ENCODE measurements at places on chromosomes 5 and 9.

DNA sequence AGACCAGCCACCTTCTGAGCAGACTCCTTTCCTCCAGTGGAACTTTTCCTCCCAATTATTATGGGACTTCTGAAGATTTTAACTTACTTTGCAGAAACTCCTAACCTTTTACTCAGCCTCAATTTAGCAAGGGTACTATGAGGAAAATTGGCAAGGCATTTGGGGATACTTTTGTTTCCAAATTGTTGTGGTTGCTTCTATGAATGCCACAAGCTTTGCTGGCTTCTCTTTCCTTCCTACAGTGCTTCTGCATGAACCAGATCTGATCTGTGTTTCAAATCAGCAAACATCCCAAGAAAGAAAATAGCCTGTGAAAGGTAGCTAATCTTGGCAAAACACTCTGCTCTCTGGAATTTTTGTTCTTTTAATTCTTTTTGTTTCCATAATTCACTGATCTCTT lies 57.3 kb upstream of the TAF11L2 start:
- DNase-seq, result no peak

DNA sequence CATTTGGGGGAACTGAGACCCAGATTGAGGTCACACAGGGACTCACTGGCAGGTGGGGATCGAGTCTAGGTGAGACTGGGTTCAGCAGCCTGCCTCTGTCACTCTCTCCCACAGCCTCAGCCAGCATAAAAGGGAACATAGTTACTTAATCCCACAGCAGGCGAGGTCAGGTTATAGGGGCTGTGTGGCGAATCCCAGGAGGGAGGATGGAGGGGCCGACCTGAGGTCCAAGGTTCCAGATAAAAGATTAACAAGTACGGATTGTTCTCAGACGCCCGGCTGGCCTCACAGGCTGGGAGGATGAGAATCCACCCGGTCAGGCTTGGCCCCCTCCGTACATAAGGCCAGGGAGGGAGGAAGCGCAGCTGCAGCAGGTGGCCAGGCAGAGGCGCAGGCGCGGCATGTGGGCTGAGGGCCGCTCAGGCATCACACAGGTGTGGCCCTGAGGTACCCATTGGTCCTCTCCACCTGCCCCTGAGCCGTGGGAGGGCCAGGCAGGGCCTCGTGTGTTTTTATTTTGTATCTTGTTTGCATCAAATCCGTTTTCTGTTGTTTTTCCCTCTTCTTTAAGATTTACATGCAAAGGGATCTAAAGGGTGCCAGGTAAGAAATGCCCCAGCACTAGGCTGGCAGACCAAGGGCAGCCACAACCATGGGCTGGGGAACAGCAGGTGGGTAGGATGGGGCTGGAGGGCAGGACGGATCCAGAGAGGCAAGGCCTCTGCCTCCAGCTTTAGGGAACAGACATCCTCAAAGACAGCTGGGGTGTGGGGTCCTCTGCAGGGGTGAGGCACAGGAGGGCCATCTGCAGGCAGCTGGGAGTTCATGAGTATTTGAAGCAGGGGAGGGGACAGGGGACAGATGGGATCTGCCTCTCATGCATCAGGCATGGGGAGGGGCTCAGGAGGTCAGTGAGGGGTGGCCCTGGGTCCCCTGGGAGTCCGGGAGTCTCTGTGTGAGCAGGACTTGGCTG lies 3.6 kb downstream of the SUSD3 start:
- no peak for DNase-seq

DNA sequence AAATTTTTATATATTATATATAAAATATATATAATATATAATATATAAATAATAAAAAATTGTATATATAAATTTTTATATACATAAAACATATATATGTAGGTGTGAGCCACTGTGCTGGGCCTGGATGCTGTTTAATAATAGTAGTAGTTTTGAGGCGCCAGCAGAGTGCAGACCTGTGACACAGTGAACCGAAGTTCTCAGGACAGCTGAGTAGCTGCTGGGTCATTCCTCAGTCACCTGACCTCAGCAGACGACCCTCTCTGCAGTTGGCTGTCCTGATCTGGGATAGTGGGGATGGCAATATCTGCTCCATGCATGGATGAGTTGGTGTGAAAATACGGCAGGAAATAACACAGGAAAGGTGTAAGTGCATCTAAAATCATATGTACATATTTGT lies 3.3 kb upstream of the SNX18 start:
- DNase-seq, result no peak

DNA sequence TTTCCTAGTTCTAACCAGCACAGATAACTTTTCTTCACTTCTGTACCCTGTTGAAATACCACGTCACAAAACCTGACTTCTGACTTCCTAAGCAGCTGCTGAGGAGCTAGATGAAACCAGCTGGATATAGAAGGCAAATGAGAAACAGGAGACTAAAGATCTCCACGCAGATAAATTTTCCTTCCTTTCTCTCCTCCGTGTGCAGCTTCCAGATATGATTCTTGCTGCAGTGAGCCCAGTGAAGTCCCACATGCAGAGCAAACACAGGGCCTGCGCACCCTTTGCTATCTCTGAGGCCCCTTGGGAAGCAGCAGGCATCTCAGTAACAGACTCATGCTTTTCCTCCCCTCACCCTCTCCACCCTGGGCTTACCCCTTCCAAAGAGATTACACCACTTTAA lies 1638.3 kb downstream of the MAT2B start:
- no peak for DNase-seq

GRCh38 chr9:12094046-12094445 lies 599.1 kb upstream of the TYRP1 start:
- DNase-seq, result no peak

DNA sequence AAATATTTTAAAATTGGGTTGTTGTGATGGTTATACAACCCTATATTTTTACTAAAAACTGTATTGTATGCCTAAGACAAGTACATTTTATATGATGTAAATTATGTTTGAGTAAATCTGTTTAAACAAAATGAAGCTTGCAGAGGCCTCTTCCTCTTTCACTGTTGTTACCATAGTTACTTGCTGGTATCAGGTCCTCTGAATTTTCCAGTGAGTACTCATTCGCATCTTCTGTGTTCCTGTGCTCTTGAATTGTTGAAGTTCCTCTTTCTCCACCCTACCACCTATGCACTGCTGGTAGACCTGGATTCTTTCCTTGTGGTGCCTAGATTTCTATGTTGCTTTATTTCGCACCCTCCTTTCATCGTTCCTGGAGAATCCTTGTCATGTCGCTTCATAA lies 938.5 kb upstream of the ACO1 start:
- DNase-seq, result no peak

DNA sequence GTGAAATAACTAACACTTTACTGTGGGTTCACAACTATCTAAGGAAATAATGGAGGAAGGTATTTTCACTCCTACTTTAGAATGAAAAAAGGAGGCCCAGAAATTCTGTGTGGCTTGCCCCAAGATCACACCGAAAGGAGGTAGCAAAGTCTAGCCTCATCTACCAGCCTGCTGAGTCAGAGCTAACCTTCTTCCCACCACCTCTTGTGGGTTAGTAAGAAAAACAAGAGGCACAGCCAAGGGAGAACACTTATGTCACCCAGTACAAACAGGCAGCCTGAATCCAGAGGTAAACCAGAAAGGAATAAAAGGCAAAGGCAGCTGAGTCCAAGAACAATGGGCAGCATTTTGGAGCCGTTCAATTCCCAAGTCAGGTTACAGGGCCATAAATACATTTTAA lies 91.9 kb upstream of the RASEF start:
- no peak for DNase-seq

- DNase-seq, result no peak
These were observed at the start of gene ENTREP1 for GRCh38 chr9:69324549-69325401. ENTREP1 (plus strand) TSS chr9:69325215; CDS start chr9:69325310, 95 bp downstream.

DNA sequence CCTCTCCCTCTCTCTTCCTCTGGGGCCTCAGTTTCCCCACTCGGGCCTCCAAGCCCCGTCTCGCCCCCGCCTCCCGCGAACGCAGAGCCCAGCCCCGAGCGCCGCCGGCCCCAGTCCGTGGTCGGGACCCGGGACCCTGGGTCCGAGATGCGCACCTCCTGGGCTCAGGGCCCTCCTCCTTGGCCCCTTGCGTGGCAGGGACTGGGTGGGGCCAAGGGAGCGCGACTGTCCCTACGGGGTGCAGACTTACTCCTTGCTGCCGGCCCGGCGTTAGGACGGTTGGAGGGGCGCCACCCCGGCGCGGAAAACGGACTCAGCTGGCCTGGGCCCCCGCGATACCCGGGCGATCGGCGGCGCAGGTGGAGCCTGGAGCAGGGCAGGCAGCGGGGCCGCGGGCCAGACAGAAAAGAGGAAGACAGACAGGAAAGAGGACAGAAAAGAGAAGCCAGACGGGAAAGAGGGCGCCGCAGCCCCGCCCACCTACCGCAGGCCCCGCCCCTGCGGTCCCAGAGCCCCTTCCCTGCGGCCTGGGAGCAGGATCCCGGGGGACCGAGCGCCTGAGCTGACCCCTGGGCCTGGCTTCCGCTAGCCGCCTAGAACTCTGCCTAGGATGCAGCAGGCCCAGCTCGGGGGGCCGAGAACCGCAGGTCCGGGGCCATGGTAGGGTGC lies at the start of gene GBGT1:
Gene GBGT1 (minus strand): TSS at position 411 of the 669 bp plus-strand sequence. CDS start 1,502 bp downstream, outside the sequence.
- DNase-seq, result peak; percentile 57

DNA sequence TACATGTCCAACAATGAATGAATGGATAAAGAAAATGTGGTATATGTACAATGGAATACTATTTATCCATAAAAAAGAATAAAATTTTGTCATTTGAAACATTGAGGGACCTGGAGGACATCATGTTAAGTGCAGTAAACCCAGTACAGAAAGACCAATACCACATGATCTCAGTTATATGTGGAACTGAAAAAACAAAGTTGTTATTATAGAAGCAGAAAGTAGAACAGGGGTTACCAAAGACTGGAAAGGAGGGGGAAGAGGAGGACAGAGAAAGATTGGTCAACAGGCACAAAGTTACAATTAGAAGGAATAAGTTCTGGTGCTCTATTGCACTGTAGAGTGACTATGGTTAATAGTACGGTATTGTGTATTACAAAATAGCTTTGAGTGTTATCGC lies 233.8 kb downstream of the SEMA6A start:
- no peak for DNase-seq

- no peak for DNase-seq
These were observed 102.2 kb downstream of the TRIO start for GRCh38 chr5:14245132-14245925.

- DNase-seq, result no peak
These were observed 26.2 kb upstream of the ARRDC3 start for GRCh38 chr5:91409304-91409703.

DNA sequence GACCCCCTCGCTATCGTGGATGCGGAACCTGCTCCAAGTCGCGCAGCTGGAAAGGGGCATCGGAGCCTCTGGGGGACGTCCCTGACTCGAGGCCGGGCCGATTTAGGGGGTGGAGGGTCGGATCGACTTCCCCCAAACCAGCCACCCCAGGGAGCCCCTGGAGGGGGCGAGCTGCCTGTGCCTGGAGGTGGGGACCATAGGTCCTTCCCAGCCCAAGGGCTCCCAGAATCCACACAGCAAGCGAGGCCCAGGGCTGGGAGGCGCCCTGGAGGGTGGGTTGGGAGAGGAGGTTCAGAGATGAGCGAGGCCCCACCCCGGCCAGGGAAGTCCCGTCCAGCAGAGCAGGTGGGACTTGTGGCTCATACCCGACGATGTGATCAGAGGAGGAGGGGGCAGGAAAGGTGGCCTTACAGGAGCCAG lies 147.6 kb downstream of the GAPVD1 start:
- no peak for DNase-seq

DNA sequence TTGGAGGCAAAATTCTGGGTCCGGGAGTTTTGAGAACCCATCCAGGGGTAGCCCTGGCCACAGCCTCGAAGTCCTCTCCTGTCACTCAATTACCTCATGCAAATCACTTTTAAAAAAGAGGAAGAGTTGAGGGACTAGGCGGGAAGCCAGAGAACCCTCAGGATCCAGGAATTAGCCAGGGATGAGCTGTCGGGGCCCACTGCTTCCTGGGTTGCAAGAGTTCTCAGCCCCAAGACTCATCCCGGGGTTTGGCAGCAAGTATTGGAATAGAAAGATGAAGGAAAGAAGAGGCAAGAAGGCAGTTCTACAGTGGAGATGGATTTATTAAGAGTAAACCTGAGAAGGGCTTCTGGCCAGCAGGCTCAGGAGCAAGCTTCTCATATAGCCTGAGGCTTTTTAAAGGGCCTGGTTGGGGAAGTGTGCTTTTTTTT lies 25.6 kb downstream of the C9orf50 start:
- no peak for DNase-seq

DNA sequence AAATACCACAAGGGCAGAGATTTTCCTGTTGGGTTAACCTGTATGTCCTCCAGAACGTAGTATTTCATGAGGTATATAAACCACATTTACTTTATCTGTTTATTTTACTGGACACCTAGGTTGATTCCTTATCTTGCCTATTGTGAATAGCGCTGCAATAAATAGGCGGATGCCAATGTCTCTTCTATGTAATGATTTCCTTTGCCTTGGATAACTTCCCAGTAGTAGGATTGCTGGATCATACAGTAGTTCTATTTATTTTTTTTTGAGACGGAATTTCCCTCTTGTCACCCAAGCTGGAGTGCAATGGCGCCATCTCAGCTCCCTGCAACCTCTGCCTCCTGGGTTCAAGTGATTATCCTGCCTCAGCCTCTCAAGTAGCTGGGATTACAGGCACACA lies 15.6 kb upstream of the TUT7 start:
- DNase-seq, result no peak

- no peak for DNase-seq
These were observed 23.6 kb downstream of the PRRC2B start for GRCh38 chr9:131417264-131418142.

- peak; percentile 45 for DNase-seq
These were observed 1.6 kb downstream of the CSNK1A1 start for GRCh38 chr5:149549461-149550267.

GRCh38 chr5:122638581-122638980 lies 136.3 kb upstream of the SNX2 start:
- DNase-seq, result no peak

- no peak for DNase-seq
These were observed 22.4 kb upstream of the RASGRF2 start for GRCh38 chr5:80937584-80938356.

DNA sequence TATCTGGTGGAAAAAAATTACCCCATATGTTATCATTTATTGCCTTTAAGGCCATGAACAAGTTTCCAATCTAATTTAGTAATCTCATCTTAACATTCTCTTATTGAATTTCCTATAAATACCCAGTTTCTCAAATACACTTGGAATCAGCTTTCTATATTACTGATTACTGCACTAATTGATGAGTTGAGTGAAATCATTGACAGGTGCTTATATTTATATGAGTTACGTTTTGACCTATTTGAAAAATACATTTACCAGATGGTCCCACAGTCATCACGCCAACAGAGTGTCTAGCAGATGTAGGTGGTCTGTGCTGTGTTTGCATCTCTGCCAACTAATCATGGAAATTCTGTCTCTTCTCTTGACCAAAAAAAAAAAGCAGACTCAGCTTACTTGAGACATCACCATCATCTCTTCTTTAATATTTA lies 307.3 kb upstream of the NREP start:
- no peak for DNase-seq

GRCh38 chr5:61416420-61416819 lies 84.4 kb downstream of the ZSWIM6 start:
- DNase-seq, result no peak

- DNase-seq, result no peak
These were observed 5.5 kb downstream of the OBP2A start for GRCh38 chr9:135551456-135551855.

GRCh38 chr9:105883847-105884246 lies 189.5 kb downstream of the TMEM38B start:
- no peak for DNase-seq

- no peak for DNase-seq
These were observed 69.4 kb upstream of the DAB2IP start for GRCh38 chr9:121581786-121582600.

Data from activated T-cell treated with anti-CD3 and anti-CD28 coated beads, Interleukin-2, amount 50 U/mL, for 1 hour (primary cell).